ENCODE measurements at places on chromosomes 2 and 18.

GRCh38 chr2:169069341-169069740, at the start of gene DHRS9:
DHRS9 (plus strand) TSS chr2:169069563; CDS start chr2:169081582, 12,019 bp downstream.
- no peak for DNase-seq

DNA sequence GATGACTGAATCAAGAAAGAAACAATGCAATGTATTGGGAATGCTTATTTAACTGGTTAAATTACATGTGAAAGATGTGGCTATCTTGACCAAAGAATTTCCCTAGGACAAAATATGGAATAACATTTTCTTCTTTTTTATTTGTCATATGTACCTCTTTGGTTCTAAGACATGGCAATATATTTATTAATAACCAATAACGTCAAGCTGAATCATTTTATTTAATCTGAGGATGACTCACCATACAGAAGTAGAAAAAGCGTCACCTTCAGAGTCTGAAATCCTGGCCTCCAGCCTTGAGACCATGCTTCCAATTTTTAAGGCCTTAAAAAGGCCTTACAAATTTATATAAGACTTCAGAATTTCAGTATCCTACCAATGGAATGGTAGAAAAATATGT, 1464.9 kb downstream of the SUCLG1 start:
- no peak for DNase-seq

DNA sequence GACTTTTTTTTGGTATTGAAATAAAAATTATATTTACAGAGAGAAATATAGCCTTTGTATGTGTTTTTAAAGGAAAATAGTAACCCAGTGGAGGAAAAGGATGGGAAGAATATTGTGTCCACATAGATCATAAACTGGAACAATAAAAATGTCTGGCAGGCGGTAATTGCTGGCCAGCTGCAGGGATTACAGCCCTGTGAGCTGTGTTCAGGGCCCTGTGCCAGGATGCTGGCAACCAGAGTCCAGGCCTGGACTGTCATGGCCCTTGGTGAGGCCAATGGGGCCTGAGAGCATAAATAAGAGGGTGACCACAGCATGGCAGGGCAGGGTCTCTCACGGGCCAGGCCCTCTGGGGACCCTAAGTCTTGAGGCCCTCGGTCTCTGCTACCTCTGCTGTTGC, 171.2 kb downstream of the ACOXL start:
- DNase-seq = no peak

DNA sequence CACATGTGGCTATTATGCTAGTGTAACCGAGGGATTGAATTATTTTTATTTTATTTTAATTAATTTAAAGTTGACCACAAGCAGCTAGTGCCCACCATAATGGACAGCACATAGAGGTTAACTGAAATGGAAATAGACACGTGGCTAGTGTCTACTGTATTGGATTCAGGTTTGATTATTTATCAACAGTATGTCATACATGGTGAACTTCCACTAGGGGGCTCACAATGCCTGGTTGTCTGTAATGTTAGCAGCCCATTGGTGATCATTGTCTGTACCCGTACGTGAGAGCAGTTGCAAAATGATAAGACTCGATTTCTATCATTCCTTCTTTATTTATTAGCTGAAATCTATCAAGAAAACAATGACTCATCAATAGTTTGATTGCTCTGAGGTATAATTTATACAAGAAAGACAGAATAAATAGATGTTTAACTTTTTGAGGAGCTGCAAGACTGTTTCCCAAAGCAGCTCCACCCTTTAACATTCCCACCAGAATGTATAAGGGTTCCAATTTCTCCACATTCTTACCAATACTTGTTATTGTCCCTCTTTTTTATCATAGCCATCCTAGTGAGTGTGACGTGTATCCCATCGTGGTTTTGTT, 76.5 kb downstream of the CYBRD1 start:
- DNase-seq = peak; percentile 60
